Lung microvascular endothelial cell (primary cell): ENCODE measurements at places on chromosomes 2 and 18. TPM values are rescaled to one million over a fixed set of nuclear protein-coding genes. Genes with fewer than 3 reads are reported as not detected.

Gene PLEKHM3
- 7.0 and 16.5 TPM in 2 replicates for total RNA-seq

Gene PROC
- under 0.01 TPM in 2 replicates for total RNA-seq

Gene PSD4
- 0.44 and 1.2 TPM in 2 replicates for total RNA-seq

Gene ADCY3
- total RNA-seq: 5.2 and 15.5 TPM in 2 replicates

Gene CAPN14
- total RNA-seq: under 0.01 TPM in 1 of 2 replicates, not detected in the other

Gene KATNAL2
- total RNA-seq: 0.40 and 0.44 TPM in 2 replicates

Gene RAB31
- total RNA-seq: 28.8 and 44.0 TPM in 2 replicates

Gene MEP1B
- total RNA-seq: not detected in 2 replicates

Gene C2orf69
- total RNA-seq: 6.3 TPM in 2 replicates

Gene UGT1A3
- not detected in 2 replicates for total RNA-seq

Gene ADAM17
- total RNA-seq: 39.7 and 40.7 TPM in 2 replicates

Gene CIB4
- not detected in 2 replicates for total RNA-seq

Gene PLB1
- total RNA-seq: 0.20 and 0.22 TPM in 2 replicates

Gene VSNL1
- total RNA-seq: not detected in 2 replicates

Gene NT5DC4
- not detected in 2 replicates for total RNA-seq

Gene ZBTB7C
- total RNA-seq: under 0.01 TPM in 1 of 2 replicates, not detected in the other

Gene GCKR
- 0.22 TPM in 1 of 2 replicates, not detected in the other for total RNA-seq

Gene VIT
- total RNA-seq: 0.22 TPM in 1 of 2 replicates, not detected in the other

Gene ST8SIA3
- not detected in 2 replicates for total RNA-seq

Gene NAT8
- not detected in 2 replicates for total RNA-seq

Gene DNAH7
- total RNA-seq: under 0.01 TPM in 1 of 2 replicates, not detected in the other

Gene COL6A3
- total RNA-seq: 1.8 and 3.3 TPM in 2 replicates

Gene GAD1
- total RNA-seq: 0.22 and 0.40 TPM in 2 replicates

Gene CCDC178
- total RNA-seq: not detected in 2 replicates

Gene CCDC141
- total RNA-seq: 0.20 and 0.87 TPM in 2 replicates

Gene FNDC4
- total RNA-seq: 8.3 and 10.9 TPM in 2 replicates
